ENCODE measurements at places on chromosomes 2 and 18.

DNA sequence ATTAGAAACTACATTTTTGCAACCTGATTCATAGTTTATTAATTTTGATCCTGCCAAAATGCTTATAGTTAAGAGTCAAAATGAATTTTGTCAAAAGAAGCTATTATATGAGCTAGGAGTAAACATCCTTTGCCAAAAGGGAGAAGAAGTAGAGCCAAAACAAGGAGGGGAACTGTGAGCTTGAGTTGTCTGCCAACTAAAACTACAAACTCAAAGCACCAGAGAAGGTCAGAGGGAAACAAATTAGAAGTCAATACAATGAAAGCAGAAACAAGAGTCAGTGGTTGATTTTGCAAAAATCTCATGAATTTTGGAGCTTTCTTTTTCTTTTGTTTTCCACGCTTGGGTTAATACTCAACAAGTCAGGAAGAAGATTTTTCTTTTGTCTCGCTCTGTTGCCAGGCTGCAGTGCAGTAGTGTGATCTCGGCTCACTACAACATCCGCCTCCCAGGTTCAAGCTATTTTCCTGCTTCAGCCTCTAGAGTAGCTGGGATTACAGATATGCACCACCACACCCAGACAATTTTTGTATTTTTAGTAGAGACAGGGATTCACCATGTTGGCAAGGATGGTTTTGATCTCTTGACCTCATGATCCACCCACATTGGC lies 508.5 kb downstream of the RIT2 start:
- no peak for DNase-seq

DNA sequence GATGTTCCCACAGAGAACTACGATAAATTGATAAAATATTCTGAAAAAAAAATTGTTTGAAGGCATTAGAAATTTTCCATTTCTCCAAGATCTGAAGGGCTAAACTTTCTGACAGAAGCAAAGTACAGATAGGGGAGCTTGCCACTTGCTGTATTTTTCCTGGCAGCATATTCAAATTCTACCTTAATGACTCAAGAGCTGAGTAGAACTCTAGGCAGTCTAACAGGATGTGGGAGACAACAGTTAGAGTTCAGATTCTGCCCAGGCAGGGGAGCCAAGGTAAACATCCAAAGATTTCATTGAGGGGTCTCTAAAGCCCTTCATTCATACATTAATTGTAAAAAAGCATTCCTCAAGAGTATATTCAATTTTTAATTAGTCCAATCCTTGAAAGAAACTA lies 46.0 kb upstream of the RIT2 start:
- DNase-seq, result no peak

GRCh38 chr2:172834881-172835280 lies 99.2 kb downstream of the RAPGEF4 start:
- DNase-seq, result no peak

- no peak for DNase-seq
Measured at GRCh38 chr2:120703330-120703994, 32.2 kb upstream of the GLI2 start.

DNA sequence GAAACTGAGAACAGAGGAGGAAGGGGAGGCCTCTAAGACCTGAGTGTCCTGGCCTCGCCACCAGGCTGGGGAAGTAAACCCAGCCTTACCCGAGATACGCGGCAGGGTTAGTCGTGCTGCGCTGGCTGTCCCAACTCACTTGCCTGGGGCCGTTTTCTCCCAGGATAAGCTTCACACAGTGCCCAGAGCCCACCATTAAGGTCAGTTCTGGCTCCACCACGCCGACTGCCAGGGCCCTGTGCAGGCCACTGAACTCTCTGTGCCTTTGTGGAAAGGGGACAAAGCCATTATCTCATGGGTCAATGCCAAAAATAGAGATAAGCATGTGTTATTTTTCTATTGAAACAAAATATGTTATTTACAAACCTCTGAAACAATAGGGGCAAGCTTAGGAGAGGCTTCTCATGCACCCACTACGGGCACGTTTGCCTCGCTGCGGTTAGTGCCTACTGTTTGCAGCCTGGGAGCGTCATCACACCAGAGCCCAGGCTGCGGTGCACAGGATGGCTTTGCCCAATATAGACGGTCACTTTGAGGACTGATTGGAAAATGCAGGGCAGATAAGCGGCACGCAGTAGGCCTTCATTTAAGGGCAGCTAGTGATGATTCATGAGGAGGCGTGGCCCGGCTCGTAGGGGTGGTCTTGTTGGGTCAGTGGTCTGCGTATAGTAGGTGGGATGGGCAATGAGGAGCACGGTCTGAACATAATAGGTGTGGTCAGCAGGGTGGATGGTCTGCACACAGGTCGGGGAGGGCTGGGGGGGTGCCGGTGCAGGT lies 242.1 kb downstream of the GLI2 start:
- DNase-seq, result no peak

GRCh38 chr2:239004274-239005015 lies 156.6 kb downstream of the TWIST2 start:
- no peak for DNase-seq

GRCh38 chr2:19488009-19488691 lies 129.7 kb upstream of the OSR1 start:
- no peak for DNase-seq

DNA sequence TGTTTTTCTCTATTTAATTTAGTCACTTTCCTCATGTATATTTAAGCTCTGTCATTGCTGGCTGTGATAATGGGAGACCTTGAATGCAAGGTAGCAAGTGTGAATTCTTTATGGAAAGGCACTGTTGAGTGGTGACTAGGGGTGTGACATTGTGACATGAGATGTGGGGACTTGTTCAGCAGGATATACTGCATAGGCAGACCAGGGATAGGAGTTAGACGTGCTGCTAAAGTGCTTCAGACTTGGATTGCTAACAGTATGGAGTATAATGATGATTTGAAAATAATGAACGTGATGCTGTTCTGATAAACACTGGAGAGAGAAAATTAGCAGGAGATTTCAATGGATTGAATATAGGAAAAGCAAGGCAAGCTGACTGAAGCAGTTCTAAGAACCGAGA lies 135.1 kb downstream of the NCOA1 start:
- no peak for DNase-seq

- no peak for DNase-seq
Measured at GRCh38 chr2:176650104-176650837, 381.0 kb downstream of the MTX2 start.

GRCh38 chr2:189178054-189178453 lies 1.5 kb downstream of the COL5A2 start:
- no peak for DNase-seq

GRCh38 chr2:68734688-68735525 lies at the start of gene ARHGAP25:
ARHGAP25 (plus strand) TSS chr2:68734811; CDS start chr2:68735200, 389 bp downstream.
- no peak for DNase-seq

- DNase-seq, result no peak
Measured at GRCh38 chr18:49666045-49666775, 104.4 kb downstream of the LIPG start.

DNA sequence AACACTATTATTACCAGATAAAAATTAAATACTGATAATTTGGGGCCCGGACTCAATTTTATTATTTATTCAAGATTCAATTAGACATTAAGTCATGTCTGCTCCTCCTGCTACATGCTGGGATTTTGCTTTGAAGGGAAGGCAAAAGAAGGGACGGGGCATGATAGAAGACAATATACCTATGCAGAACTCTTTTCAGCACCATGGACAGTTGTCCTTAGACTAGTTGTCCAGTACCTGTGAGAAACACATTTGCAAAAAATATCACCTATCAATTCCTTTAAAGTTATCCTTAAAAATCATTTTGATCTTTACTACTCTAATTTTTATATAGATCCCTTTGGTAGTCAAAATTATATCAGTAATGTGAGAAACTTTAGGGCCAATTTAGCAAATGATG lies 100.2 kb upstream of the SULT1C3 start:
- DNase-seq, result no peak

GRCh38 chr2:17646838-17647701 lies 106.5 kb downstream of the SMC6 start:
- no peak for DNase-seq

DNA sequence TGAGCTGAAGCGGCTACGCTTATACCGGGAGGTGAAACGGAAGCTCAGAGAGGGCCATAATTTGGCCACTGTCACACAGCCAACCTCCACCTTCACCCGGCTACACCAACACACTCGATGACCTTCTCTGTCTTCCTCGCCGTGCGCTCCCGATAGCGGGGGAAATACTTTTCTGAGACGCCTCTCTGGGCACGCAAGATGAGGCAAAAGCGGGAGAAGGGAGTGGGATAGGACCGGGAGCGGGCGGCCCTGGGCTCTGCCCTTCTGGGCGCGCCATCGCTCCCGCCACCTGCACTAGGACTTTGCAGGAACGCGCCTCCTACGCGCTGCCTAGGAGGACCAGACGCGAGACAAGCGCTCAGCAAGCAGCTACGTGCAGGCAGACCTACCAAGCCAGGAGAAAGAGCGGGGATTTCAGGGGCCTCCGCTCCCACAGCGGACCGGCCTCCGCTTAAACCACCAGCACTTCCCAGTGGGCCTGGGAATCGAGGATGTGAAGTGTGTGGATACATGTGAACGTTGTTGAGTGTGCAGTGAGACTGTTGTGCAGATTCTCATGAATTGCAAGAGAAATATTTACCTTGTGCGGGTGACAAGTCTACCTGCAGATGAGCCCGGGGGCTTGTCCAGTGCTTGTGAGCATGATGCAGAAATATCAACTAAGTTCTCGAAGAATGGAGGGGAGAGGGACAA lies 11.4 kb downstream of the SIX3 start:
- no peak for DNase-seq

- no peak for DNase-seq
Measured at GRCh38 chr2:118942031-118942430, at the start of gene MARCO. MARCO (plus strand) TSS chr2:118942194; CDS start chr2:118942301, 107 bp downstream.

GRCh38 chr2:120330946-120331822 lies 14.8 kb upstream of the INHBB start:
- no peak for DNase-seq

DNA sequence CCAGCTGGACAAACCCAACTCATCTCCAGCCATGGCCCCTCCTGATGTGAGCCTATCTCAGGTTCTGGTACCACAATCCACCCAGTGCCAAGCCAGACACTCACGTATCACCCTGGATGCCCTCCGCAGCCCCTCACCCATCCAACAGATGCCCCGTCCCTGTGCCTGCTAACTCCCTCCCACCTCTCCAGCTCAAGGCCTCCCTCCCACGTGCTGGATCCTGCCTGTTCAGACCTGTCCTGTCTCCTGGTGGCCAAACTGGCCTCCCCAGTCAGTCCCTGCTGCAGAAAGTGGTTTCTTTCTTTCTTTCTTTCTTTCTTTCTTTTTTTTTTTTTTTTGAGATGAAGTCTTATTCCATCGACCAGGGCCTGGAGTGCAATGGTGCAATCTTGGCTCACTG lies 86.2 kb downstream of the RRM2 start:
- DNase-seq, result no peak

- DNase-seq, result no peak
Measured at GRCh38 chr2:2016651-2017311, 272.5 kb upstream of the PXDN start.

- DNase-seq, result no peak
Measured at GRCh38 chr2:207227062-207227748, 61.5 kb upstream of the KLF7 start.

GRCh38 chr2:42794271-42795046 lies 2.1 kb upstream of the HAAO start:
- DNase-seq, result no peak
